ENCODE measurements at places on chromosomes 16 and 17.

DNA sequence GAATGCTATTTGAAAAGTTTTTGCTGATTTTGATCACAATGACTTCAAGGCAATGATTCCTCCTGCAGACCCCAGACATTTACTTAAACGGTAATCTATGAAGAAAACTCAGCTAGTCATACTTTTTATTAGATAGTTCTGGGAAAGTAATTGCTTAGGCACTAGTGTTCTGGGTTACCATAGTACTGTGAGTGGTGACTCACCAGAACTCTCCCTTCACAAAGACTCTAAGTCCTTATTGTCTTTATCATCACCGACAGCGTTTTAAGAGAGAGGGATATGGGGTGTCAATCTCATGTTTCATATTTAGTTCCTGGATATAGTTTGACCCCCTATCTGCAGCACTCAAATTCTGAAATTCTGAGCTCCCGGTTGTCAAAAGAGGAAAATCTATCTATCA lies 43.0 kb upstream of the CDH8 start:
- DNase-seq, result no peak

DNA sequence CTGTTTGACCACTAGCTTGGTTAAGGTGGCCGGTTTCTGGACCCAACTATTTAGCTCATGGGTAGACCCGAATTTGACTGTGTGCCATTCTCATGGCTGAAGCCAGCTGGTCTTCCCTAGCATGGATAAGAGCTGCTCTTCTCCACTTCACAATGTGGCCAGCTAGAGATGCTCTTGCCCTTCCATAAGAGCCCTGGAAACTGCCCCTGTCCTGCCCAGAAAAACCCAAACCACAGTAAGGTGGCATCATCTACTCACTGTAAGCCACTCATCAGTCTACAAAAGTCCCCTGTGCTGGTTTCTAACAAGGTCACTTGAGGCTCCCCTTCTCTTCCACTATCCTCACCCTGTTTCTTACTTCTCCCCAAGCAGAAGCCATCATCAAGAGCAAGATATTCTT lies 165.1 kb downstream of the HS3ST2 start:
- no peak for DNase-seq

- DNase-seq, result no peak
These were observed 91.4 kb downstream of the HIC1 start for GRCh38 chr17:2146132-2146871.

GRCh38 chr17:49383060-49383459 lies 21.0 kb upstream of the ZNF652 start:
- DNase-seq, result no peak

All from small intestine (tissue), 16 donors.